NCI-H226 (cell line): ENCODE measurements at places on chromosomes 16 and 17.

DNA sequence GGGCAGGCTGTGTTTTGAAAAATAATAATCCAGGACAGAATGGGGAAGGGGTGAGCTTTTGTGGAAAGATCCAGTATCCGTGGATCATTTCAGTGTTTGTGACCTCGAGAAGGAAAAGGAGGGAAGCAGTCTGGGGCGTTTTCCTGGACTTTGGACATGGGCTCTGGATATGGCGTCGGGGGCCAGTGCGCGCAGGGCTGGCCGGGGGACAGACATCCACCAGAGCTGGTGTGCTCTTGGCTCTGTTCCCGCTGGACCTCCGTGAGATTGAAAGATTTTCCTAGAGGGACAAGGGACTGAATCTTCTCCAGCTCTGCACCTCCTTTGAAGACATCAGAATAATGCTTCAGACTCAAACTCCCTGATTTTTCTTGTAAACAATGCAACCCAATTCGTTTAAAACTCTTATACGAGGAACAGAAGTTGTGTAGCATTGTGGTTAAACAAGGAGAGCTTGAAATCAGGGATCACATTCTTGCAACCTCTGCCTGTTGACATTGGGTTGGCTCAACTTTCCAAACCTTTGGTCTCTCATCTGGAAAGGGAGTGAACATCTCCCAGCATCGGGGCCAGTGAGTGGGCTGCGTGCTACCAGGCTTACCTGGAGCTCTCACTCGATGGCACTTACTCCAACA lies 75.9 kb downstream of the C16orf95 start:
- no peak for DNase-seq

DNA sequence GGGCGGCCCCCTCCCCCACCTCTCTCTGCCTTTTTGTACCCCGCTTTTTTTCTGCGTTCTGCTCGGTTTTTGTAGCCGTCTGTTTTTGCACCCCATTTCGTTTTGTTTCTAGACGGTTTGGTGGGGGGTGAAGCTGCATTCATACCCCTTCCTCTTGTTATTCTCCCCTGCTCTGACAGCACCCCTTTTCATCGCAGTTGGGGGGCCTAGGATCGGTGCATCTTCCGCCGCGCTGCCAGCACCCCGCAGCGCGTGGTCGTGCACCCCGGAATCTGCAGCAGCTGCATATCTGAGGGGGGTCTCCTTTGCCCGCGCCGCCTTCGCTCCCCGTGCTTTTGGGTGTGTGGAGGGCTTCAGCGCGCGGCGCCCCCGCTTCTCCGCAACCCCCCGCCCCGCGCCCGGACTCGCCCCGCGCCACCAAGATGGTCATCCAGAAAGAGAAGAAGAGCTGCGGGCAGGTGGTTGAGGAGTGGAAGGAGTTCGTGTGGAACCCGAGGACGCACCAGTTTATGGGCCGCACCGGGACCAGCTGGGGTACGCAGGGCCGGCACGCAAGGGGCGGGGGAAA lies 455 bp downstream of the ATP1B2 start:
- no peak for DNase-seq

- peak; percentile 61 for DNase-seq
Observed at GRCh38 chr17:31072186-31072585, 22.6 kb upstream of the NF1 start.

GRCh38 chr17:82385559-82386254 lies 14.1 kb downstream of the UTS2R start:
- DNase-seq = no peak

DNA sequence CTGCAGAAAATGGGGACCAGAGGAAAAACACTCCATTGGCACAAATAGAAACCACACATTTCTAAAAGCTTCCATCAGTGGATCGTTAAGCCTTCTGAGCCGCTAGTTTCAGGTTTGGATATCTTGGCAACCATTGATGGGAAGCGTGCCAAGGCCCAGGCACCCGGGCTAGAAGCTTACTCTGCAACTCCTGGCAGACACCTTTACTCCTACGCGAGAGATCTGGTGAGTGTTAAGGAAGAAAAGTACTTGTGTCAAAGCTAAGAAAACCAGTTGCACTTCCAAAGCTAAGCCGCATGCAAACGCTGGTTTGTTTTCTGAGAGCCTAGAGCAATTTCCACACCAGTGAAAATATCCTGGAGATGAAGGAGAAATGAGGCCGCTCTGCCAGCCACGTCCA lies 472.4 kb downstream of the PMP22 start:
- DNase-seq = no peak
